ENCODE measurements at places on chromosomes 4 and X.

GRCh38 chr4:37609626-37610025 lies 76.5 kb downstream of the RELL1 start:
- DNase-seq: no peak

DNA sequence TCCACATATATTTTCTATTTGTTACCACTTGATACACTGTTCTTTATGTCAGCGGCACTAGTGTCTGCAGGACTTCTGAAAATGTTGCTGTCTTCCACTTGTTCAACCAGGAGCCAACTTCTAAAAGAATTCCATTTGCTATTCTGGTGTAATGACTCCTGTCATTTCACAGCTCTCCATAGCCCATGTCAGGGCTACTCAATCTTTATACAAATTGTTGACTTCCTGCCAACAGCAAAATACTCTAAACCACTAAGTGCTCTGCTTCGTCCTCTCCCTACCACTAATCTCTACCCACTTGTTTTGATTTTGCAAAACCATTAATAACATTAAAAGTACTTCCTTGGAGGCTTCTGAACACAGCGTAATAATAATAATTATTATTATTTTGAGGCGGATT lies 7.2 kb downstream of the CTSO start:
- DNase-seq: peak; percentile 36

DNA sequence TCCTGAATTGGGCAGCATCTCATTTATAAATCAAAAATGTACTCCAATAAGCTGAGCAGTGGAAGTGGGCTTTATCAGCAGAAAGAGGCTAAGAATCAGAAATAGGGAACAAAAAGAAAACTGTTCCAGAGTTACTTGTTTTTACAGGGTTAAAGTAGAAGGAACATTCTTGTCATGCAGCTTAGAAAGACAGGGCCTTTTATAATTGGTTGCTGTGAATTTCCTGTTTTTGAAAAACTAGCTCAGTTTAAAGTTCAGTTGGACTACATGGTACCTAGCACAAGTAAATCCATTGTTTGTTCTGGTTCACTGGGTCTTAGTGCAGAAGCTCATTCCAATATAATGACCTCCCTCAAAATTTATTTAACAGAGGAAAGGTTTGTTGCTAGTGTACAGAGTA lies 200.8 kb downstream of the GRIA2 start:
- DNase-seq: no peak

GRCh38 chr4:1310796-1311631 lies 21.3 kb downstream of the MAEA start:
- no peak for DNase-seq

GRCh38 chr4:185202984-185203485 lies 765 bp downstream of the CFAP97 start:
- DNase-seq: no peak

- no peak for DNase-seq
Observed at GRCh38 chr4:42843694-42844093, 48.8 kb upstream of the GRXCR1 start.

DNA sequence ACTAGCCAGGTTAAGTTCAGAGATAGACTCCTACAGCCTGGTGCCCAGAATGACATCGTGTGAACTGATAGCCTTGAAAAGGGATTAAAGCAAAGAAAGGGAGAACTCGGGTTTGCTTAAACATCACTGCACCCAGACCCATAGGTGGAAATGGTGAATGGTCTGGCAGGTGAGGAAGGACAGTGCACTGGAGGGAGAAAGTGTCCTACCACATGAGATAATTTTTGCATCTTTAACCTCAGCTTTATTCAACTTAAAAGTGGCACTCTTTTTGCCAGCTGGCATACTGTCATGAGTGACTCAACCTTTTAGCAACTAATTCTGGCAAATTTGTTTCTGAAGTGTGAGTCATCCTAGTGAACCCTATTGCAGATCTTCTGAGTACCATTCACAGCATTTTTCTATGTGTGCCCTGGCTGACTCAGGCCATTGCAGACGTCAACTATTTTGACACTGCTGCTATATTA lies 53.0 kb upstream of the DAPP1 start:
- DNase-seq: peak; percentile 4

DNA sequence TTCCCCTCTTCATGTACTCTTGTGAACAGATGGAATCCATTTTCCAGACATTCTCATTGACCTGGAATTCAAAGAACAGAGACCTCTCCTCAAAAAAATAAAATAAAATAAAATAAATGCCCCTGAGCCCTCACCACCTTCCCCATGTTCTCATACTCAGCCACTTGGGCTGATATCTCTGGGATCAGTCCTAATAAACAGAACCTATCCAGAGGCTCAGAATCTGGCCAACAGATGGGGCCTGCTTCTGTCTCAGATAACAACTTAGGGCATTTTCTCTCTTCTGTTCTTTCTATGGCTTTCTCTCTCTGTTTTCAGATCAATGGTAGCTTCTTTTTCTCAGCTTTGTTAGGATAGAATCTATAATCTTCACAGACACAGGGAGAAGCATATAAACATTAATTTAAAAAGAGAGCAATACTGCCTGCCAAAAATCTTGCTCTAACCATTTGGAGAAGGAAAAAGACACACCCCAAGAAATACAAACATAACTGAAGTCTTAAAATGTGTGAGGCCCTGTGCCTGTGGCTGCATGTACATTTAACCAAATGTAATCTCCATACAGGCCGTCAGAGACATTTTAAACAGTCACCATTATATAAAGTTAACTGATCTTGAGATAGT lies 907.1 kb downstream of the FAT4 start:
- no peak for DNase-seq

DNA sequence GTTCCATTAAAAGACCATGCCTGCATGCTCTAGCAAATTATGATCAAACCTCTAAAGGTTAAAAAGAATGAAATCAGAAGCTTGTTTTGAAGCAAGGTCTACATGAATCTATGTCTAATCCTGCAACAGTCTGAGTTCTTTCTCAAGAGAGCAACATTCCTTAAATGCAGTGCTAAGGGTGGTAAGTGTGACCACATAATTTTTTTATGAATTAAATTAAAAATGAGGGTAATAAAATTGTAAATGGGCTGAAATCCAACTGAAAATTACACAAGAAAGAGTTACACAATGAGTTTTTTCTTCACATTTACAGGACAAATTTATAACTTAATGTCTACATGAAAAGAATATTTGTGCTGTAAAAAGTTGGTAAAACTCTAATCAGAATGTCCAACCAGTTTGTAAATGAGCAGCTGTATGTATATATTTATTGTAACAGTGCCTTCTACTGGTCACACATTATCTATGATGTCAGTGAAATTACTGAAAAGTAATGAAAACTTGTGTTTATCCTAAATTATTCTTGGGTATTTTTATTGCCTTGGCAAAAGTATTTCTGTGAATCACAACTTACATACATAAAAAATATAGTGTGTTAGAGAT lies 336.3 kb upstream of the PITX2 start:
- DNase-seq: peak; percentile 33

DNA sequence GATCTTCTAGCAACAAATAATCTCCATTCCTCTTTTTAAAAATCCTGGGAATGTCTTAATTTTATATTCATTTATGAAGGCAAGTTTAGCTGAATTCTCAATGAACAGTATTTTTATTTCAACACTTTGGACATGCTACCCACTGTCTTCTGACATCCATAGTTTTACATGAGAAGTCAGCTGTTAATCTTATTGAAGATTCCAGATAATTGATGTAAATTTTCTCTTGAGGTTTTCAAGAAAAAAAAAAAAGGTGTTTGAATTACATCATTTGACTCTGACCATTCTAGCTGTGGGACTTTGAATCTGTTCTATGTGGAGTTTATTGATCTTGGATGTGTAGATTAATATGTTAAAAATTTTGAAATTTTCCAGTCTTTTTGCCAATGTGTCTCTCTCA lies 28.0 kb downstream of the PDHA2 start:
- no peak for DNase-seq

DNA sequence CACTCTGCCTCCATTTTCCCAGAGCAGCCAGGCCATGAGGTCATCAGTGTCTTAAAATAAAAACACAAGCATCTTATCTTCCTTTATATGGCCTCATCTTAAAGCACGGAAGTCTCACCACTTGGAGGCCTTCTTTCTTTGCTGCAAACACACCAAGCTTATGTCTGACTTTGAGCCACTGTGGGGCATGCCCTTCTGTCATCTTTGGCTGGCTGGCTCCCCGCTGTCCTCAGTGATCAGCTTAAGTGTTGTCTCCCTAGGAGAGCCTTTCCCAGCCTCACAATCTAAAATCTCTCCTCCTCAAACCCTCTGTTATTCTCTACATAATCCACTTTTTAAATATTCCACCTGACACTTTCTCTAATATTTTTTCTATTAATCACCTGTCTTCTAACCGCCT lies 191.6 kb upstream of the TTC29 start:
- DNase-seq: no peak

DNA sequence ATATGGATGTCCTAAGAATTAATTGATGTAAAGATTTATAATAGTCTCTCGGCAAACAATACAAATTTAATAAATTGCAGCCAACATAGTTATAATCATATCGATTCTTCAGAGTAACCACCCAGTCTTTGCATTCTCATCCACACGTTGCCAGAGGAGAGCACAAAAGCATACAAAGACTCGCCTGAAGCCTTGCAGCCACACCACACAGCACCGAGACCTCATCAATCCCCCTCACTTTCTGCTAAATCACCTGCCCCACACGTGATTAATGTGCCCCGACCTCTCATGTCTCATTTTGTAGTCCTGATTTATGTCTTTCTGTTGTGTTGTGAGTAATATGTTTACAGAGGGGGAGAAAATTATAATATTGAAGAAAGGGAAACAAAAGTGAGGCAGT lies 510.4 kb downstream of the TRIML1 start:
- DNase-seq: no peak

DNA sequence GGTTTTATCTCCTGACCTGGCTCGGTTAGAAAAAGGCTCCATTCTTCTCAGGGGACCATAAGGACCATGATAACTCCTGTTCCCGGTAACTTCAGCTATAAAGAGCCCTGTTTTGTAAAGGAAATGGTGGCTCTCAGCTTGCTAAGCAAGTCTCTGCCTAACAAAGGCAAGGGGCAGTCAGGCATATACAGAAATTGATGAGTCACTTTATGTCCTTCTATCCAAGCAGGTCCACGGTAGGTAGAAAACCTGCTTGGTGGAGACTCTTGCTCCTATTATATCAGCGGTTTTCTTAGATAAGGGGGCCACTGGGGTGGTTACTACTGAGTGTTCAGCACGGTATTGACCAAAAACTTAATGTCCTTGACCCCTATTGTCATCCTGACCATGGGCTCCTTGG lies 203.0 kb upstream of the KLF8 start:
- DNase-seq: no peak

DNA sequence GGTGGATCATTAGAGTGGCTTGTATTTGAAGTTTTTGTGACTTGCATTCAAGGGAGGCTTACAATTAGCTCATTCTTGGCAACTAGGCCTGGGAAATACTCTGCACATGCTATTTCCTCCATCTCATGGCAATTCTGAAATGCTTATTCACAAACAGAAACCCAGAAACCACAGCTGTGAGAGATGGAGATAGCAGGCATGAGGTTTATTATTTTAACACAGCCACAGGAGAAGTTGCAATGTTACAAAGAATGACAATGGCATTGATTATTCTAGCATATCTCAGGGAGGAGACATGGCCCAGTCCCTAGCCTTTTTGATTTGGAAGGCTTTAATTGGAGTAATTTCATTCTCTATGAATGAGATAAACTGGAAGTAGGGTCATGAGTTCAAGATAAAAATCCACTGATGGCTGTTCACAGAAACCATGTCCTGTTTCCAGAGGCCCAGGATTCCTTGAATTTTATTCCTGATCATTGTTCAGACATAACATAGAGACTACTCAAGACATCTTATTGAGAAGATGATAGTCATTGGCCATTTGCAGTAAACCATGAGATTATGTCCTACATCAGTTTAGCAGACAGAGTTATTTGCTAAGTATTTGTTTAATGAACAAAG lies 123.9 kb downstream of the MID1 start:
- peak; percentile 41 for DNase-seq

DNA sequence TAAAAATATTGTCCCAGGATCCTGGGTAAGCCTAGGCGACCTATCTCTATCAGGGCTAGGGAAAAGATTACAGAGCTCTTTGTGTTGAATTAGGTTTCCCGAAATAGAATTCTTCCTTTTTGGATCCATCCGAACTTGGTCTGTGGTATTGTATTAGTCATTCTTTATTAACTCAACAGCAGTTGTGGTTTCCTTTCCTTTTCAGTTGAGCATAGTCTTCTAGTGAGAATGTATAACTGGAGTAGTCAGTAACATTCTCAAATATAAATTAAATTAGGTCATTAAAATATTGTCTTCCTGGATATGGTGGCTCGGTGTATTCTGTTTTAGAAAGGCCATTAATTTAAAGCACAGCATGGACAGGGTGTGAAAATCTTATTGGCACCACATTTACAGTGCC lies 520.4 kb downstream of the NLGN4X start:
- DNase-seq: peak; percentile 56

- DNase-seq: no peak
Observed at GRCh38 chrX:152958047-152958446, 35.9 kb downstream of the PNMA5 start.

DNA sequence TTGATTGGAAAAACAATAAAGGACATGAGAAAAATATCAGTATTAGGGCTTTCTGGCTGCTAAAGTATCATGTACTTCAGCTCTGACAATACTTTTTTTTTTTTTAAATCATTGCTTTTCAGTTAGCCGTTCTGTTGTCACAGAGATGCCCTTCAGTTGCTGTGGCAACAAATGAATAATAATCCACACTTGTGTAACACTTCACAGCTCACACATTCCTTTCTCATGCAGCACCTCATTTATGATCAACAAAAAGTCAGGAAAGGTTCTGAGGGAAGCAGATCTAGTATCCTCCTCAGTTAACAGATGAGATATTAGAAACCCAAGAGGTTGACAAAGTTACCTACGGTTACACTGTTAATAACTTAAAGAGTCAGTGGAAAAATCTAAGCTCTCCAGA lies 444.2 kb upstream of the SLIT2 start:
- peak; percentile 56 for DNase-seq
